ENCODE measurements at places on chromosomes 16 and 17. TPM values are rescaled to one million over a fixed set of nuclear protein-coding genes. Genes with fewer than 3 reads are reported as not detected.
A peak's percentile ranks its signal among the peaks of the same experiment; 100 is the strongest.

ALOX15B gene
- not detected for total RNA-seq

- no peaks in the 10 kb centered on the region for H3K27me3 ChIP-seq
- H3K4me1 ChIP-seq: peaks cover 59% of the 10 kb centered on the region
- no peak for DNase-seq
- peaks cover 4% of the 10 kb centered on the region for H3K36me3 ChIP-seq
- no peak overlapping the region for H3K27ac ChIP-seq
Observed at GRCh38 chr16:25010542-25010941, 4.6 kb downstream of the ARHGAP17 start.

GRCh38 chr17:53166731-53167130, 656.0 kb upstream of the KIF2B start:
- no peak overlapping the region for H3K4me3 ChIP-seq
- H3K4me1 ChIP-seq: no peaks in the 10 kb centered on the region
- no peaks in the 10 kb centered on the region for H3K27me3 ChIP-seq
- H3K36me3 ChIP-seq: no peaks in the 10 kb centered on the region

CMTM4 gene
- total RNA-seq: 8.5 TPM

GRIN2A gene
- not detected for total RNA-seq

DNA sequence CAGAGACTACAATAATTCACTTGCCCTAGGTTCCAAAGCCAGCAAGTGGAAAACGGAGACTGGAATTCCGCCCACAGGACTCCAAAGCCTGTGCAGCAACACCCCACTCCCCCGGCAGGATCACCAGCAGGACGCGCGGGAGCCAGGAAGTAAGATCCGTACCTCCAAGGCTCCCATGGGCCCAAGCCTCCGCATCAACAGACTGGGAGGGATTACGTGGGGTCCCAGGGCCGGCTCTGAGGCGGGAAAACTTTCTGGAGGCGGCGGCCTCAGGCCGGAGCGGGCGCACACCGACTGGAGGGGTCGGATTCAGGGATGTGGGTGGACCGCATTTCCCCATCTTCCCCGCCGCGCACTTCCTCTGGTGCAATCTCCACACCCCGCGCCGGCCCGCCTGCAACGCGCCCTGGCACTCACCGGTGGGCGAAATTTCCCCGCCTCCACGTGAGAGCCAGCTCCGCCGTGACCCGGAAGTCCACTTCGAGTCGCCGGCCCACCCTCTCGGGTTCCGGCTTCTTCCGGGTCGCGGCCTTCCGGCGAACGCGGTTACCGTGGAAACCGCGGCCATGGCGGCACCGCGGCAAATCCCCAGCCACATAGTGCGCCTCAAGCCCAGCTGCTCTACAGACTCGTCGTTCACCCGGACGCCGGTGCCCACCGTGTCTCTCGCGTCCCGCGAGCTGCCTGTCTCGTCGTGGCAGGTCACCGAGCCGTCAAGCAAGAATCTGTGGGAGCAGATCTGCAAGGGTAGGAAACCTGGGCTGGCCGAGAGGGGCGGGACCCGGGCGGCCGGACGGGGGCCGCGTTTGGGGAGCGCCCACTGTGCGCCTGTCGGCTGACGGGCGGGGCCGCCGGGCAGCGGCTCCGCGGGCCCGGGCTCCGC, at the start of the genes IQCK and KNOP1:
Gene IQCK, plus strand, starts transcription at position 531 of the 883 bp plus-strand sequence. Its CDS starts 36 bp downstream, at position 567.
Gene KNOP1, minus strand, starts transcription at position 487 of the 883 bp plus-strand sequence. CDS start 3,192 bp downstream, outside the sequence.
- H3K4me3 ChIP-seq: peak within 1 kb of the TSS; percentile 99
- peaks cover 13% of the 10 kb centered on the region for H3K4me1 ChIP-seq
- peaks cover 5% of the 10 kb centered on the region for H3K36me3 ChIP-seq
- no peaks in the 10 kb centered on the region for H3K27me3 ChIP-seq

DNA sequence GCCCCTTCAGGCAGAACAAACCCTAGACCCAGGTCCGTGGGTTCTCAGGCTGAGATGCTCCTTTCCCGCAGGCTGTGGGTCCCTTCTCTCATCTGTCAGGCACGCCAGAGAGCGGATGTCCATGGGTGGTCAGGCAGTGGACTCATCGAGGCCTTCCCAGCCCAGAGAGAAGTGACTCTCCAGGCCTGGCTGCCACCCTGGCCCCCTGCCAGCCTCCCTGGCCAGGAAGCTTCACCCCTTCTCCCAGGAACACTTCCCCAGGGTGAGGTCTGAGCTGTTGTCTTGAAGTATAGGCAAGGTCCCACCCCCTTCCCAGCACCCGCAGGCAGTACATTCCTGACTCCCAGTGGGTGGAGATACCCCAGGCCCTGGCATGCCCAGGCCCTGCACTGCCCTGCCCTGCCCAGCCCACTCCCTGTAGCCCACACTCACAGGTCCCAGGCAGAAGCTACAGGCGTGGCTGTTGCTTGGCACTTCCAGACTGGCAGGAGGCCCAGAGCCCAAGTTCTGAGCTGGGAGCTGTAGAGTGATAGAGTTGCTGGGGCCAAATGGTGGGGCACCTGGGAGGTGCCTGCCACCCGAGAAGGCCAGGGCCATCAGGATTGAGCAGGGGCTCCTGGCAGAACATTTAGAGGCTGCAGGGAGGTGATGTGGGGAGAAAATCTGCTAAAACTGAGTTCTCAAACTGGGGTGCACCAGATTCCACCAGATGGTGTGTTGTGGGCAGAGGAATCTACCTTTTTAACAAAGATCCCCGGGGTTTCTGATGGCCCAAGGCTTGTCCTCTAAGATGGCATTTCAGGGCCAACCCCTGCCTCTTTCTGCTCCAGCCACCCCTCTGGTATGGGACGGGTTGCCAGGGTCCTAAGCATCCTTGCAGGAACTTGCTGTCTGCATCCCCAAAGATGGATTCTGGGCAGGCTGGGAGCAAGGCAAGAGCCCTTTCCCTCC, 6.7 kb downstream of the ITGA3 start:
- peaks cover 45% of the 10 kb centered on the region for H3K4me1 ChIP-seq
- H3K27ac ChIP-seq: no peak overlapping the region
- no peaks in the 10 kb centered on the region for H3K27me3 ChIP-seq
- no peak overlapping the region for H3K4me3 ChIP-seq
- DNase-seq: no peak

DNA sequence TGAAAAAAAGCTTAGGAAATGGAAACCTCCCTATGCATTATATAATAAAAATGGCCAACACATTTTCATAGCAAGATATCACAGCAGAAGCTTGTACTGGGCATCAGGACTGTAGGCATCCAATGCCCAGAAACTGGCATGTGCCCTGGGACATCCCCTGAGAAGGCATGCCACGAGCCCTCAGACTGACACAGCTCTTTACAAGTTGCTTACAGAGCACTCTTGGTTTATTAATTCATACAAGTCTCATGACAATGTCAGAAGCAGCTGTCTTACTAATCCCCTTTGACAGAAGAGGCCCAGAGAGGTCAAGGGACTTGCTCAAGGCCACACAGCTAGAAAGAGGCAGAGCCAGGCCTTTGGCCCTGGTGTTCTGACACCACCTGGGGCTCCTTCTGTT, 5.6 kb upstream of the CCL2 start:
- DNase-seq: peak; percentile 16
- H3K27me3 ChIP-seq: no peaks in the 10 kb centered on the region
- H3K36me3 ChIP-seq: no peaks in the 10 kb centered on the region
- H3K27ac ChIP-seq: peak overlapping the region; percentile 99
- H3K4me3 ChIP-seq: no peak overlapping the region

DNA sequence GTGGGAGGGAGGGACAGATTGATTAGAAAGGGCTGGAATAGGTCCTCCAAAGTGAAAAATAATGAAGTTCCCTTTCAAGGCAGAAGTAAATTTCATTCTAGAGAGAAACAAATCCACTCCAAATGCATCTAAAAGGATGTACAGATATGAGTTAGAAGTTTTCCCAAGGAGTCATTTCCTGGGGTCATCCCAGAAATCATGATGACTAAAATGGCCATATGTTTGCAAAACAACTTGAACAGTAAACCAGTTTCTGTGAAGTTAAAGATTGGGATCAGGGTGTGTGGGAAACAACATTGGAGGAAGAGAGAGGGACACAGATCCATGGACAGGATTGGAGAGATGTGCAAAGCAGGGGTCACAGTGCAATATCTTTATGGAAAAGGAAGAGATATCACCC, 32.5 kb upstream of the ARHGAP44 start:
- no peaks in the 10 kb centered on the region for H3K27me3 ChIP-seq
- no peaks in the 10 kb centered on the region for H3K36me3 ChIP-seq
- H3K4me1 ChIP-seq: no peaks in the 10 kb centered on the region
- no peak overlapping the region for H3K4me3 ChIP-seq

DNA sequence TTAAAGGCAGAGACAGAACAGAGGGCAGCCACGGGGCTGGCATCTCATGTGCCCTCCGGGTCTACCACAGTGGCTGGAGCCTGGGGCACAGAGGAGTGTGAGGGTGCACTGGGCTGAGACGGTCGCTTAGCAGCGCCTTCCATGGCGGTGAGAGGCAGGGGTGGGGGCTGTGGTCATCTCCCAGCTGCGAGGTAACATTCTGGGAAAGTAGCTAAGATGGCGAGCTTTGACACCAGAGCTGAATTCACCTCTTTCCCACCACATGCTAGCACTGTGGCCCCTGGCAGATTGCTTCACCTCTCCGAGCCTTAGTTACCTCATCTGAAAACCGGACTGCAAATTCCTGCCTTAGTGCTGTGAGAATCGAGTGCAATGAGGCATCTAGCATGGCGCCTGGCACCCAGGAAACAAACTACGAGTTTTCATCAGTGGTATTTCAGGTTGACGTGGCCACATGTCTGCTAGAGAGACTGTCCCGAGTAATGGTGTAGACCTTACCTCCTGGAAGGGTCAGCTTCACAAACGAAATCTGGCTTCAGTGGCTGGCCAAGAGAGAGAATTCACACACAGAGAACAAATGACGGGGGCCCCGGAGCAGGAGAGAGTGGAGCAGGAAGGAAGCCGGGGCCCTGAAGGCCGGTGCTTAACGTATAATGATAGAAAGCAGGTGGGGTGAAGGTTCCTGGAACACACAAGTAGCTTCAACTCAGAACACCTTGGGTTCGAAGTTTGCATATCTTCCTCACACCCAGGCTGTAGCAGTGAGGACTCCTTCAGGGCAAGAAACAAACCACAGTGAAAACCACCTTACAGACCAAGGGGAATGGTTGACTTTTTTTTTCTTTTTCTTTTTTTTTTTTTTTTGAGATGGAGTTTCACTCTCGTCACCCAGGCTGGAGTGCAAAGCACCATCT, 63.9 kb upstream of the RPH3AL start:
- no peaks in the 10 kb centered on the region for H3K27me3 ChIP-seq
- no peak overlapping the region for H3K27ac ChIP-seq
- no peak for DNase-seq
- H3K4me3 ChIP-seq: no peak overlapping the region
- H3K4me1 ChIP-seq: no peaks in the 10 kb centered on the region

- H3K4me3 ChIP-seq: no peak overlapping the region
- no peak overlapping the region for H3K27ac ChIP-seq
- DNase-seq: no peak
- H3K36me3 ChIP-seq: peaks cover 51% of the 10 kb centered on the region
- H3K4me1 ChIP-seq: peaks cover 39% of the 10 kb centered on the region
Observed at GRCh38 chr16:9107025-9107970, 15.9 kb downstream of the HAPSTR1 start.

CTF1 gene
- 1.5 TPM for total RNA-seq

KCNJ18 gene
- total RNA-seq: not detected

GNPTG gene
- 51.6 TPM for total RNA-seq

CACNB1 gene
- total RNA-seq: 12.3 TPM

TNFRSF17 gene
- not detected for total RNA-seq

- H3K36me3 ChIP-seq: no peaks in the 10 kb centered on the region
- no peaks in the 10 kb centered on the region for H3K27me3 ChIP-seq
- H3K4me3 ChIP-seq: no peak overlapping the region
- H3K27ac ChIP-seq: peak overlapping the region; percentile 99
- peak; percentile 83 for DNase-seq
Observed at GRCh38 chr16:14056970-14057369, 14.1 kb upstream of the MRTFB start.

- no peak overlapping the region for H3K4me3 ChIP-seq
- no peaks in the 10 kb centered on the region for H3K4me1 ChIP-seq
- H3K27ac ChIP-seq: no peak overlapping the region
- no peaks in the 10 kb centered on the region for H3K36me3 ChIP-seq
- H3K27me3 ChIP-seq: peaks cover 6% of the 10 kb centered on the region
- no peak for DNase-seq
Observed at GRCh38 chr16:48129926-48130325, 25.9 kb downstream of the ABCC12 start.

SPNS3 gene
- 0.66 TPM for total RNA-seq

GRCh38 chr16:71628810-71629209, 2.8 kb downstream of the MARVELD3 start:
- peaks cover 2% of the 10 kb centered on the region for H3K4me1 ChIP-seq
- peak; percentile 54 for DNase-seq
- H3K27ac ChIP-seq: no peak overlapping the region

CCL4L2 gene
- total RNA-seq: not detected

DNA sequence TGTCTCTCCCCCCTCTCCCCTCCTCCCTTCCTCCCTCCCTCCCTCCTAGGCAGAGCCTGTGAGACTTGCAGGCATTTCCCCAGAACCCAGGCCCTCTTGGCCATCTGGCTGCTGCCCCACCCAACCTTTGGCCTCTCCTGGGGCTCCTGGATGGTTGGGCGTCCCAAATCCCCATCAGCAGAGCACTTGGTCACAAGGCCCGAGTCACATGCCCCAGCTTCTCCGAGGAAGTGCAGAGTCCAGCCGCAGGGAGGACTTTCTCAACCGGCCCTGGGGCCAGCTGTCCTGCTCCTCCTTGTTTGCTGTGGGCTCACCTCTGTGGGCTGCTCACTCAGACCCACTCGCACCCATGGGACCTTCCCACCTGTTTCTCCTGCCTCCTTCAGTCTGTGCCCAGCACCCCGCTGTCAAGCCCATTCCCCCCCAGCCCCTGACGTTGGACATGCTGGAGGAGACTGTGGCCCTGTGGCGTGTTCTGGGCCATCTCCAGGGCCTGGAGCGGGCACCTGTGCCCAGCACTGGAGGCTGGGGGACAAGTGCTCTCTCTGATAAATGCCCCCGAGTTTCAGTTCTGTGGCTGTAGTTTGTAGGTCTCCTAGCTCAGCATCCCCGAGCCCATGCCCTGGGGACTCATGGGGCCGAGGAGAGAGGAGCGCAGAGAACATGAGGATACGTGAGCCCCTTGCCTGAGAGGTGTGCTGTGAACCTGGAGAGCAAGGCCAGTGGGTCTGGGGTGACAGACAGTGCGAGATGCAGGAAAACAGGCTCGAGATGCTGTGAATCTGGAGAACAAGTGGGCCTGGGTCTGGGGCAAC, 42.3 kb upstream of the ZNF750 start:
- no peak overlapping the region for H3K27ac ChIP-seq
- no peaks in the 10 kb centered on the region for H3K27me3 ChIP-seq
- H3K4me3 ChIP-seq: no peak overlapping the region
- H3K36me3 ChIP-seq: peaks cover 2% of the 10 kb centered on the region
- DNase-seq: no peak

DNA sequence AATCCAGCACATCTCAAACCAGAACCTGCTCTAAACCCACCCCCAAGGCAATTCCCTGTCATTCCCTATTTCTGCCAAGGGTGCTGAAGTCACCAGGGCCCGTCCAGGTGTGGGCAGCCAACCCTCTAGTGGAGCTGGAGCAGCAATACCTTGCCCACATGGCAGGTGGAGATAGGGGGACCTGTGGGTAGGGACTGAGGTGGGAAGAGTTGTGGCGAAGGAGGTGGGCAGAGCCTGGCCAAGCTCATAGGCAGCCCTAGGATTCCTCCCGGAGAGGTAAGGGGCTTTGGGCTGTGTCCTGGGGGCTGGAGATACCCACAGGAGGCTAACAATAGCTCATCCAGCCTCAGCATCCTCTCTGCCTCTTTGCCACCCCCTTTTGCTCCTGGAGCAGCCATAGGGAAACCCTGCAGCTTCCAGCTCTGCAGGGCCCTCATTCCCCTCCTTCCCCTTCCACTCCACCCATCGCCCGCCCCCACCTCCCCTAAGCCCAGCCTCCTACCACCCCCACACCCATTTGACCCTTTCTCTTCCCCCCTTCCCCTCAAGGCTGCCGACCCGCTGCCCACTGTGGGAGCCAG, 30.4 kb upstream of the CRHR1 start:
- no peak for DNase-seq
- H3K27me3 ChIP-seq: peaks cover 2% of the 10 kb centered on the region
- no peaks in the 10 kb centered on the region for H3K36me3 ChIP-seq
- H3K4me3 ChIP-seq: no peak overlapping the region

TP53 gene
- total RNA-seq: 128 TPM

All from endothelial cell of umbilical vein (primary cell).